Progenitor cell of endocrine pancreas (in vitro differentiated cells): ENCODE measurements at places on chromosomes 16 and 17. TPM values are rescaled to one million over a fixed set of nuclear protein-coding genes. Genes with fewer than 3 reads are reported as not detected.

Gene CACNA1G
- 0.19 and 0.36 TPM in 2 replicates for total RNA-seq

Gene FBXO39
- total RNA-seq: not detected in 2 replicates

Gene SAMD14
- 6.0 and 7.7 TPM in 2 replicates for total RNA-seq

Gene IRX5
- 1.2 and 1.6 TPM in 2 replicates for total RNA-seq

Gene KRTAP4-11
- not detected in 2 replicates for total RNA-seq

Gene RHBDF1
- total RNA-seq: 51.3 and 58.2 TPM in 2 replicates

Gene HYDIN
- total RNA-seq: 21.7 and 25.7 TPM in 2 replicates

Gene SEC14L5
- total RNA-seq: 1.8 and 2.1 TPM in 2 replicates

Gene CSH2
- total RNA-seq: not detected in 2 replicates

Gene CA7
- total RNA-seq: not detected in 2 replicates

Gene HS3ST3B1
- total RNA-seq: 14.2 and 16.7 TPM in 2 replicates

Gene SLC9A5
- total RNA-seq: 3.4 and 3.9 TPM in 2 replicates

Gene SNX11
- total RNA-seq: 16.8 and 19.4 TPM in 2 replicates

Gene NPIPA3
- total RNA-seq: 0.95 and 1.3 TPM in 2 replicates

Gene CNGB1
- total RNA-seq: not detected in 2 replicates

Gene PKMYT1
- total RNA-seq: 33.7 and 36.5 TPM in 2 replicates

Gene CDRT4
- total RNA-seq: 17.6 and 27.0 TPM in 2 replicates

Gene OVCA2
- 21.9 and 25.4 TPM in 2 replicates for total RNA-seq

Gene TPSG1
- total RNA-seq: not detected in 2 replicates

Gene NLRC5
- not detected in 2 replicates for total RNA-seq

Gene HBQ1
- total RNA-seq: 0.60 and 0.84 TPM in 2 replicates

Gene ALKBH5
- 78.1 and 78.4 TPM in 2 replicates for total RNA-seq

Gene PIEZO1
- 37.7 and 44.7 TPM in 2 replicates for total RNA-seq

Gene SPATA22
- total RNA-seq: not detected in 2 replicates

Gene XAF1
- total RNA-seq: not detected in 2 replicates

Gene NOTUM
- 0.60 and 1.3 TPM in 2 replicates for total RNA-seq

Gene IL21R
- not detected in 2 replicates for total RNA-seq

Gene CD300LB
- total RNA-seq: not detected in 2 replicates

Gene CLDN7
- total RNA-seq: 137 and 147 TPM in 2 replicates
